ENCODE measurements at places on chromosomes 2 and 18.

DNA sequence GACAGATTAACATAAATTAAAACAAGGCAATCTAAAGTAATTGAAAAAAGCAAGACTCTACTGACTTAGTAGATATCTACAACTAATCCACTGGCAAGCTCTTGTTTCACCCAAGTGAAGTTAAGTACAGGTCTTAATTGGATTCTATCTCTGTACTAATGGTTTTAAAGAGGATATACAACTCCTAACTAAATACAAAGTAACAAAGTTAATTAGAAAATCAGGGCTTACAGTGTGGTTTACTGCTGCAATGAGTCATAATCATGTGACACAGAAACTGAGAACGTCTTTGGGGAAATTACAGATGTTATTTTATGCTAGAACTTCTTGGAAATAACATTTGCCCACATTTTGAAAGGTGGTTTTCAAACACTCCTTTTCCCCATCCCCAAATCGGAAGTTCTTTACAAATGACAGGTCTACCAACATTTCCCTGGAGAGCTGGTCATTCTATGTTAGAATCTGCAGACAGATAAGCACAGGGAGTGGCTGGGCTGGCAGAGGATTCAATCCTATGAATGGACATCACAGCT lies 245.3 kb downstream of the STK39 start:
- no peak for DNase-seq

DNA sequence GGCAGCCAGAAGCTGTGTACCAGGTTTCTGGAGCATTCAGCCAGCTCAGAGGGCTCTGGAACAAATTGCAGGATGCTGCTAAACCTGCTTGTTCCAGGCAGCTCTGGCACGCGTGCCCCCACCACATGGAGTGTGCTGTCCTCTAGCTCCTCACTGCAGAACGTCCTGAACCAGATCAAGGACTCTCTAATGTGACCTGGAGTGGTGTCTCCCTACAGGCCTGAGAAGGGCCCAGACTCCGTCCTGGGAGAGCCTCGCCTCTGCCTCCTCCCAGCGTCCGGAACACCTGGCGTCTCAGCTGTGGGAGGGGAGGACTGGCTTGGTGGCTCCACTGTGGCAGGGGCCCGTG lies 115.6 kb upstream of the GPC1 start:
- no peak for DNase-seq

DNA sequence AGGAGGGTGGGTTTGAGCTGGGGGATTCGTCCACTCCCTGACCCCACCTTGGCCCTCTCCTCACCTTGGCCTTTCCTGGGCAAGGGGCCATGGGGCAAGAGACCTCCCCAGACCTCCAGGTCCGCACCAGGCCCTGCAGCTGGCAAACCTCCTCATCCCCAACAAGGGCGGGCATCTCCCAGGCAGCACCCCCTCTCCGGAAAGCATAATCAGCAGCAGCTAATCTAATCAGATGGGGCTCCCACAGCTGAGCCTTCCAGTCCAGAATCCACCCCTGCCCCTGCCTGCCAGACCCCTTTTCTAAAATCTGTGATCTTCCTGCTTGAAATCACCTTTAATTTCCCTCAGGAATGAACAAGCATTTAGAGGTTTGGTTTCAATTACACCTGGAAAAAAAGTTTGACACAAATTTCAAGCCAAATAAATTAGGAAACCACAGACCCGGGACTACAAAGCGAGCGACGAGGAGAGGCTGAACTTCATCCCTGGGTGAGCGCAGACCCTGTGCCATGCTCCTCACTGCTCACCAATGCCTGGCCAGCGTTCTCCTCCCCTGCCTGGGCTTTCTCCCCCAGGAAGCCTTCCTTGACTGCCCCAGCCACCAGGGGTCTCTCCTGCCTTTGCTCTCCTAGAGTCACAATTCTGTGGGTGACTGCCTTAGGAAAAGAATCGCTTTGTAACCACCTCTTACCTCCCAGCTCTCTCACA lies 143.0 kb upstream of the MYCN start:
- no peak for DNase-seq

- peak; percentile 16 for DNase-seq
These were observed 384.6 kb downstream of the STK39 start for GRCh38 chr2:167862782-167863181.

- no peak for DNase-seq
These were observed 226.7 kb upstream of the KLHL29 start for GRCh38 chr2:23158306-23158705.

DNA sequence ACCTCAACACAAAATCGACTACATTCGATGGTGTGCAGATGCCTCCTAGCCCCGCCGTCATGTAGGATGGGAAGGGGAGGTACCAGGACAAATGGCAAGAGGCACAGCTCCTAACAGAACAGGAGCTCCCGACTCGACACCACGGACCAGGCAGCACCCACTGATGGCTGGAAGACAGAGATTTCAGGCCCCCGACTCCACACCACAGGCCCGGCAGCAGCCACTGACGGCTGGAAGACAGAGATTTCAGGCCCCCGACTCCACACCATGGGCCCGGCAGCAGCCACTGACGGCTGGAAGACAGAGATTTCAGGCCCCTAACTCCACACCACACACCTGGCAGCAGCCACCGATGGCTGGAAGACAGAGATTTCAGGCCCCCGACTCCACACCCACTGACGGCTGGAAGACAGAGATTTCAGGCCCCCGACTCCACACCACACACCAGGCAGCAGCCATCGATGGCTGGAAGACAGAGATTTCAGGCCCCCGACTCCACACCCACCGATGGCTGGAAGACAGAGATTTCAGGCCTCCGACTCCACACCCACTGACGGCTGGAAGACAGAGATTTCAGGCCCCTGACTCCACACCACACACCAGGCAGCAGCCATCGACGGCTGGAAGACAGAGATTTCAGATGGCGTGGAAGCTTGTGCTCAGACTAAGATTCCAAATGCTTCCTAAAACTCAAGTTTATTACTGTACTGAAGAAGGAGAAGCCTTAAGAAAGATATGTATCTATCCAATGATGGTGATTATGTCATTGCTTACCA lies 135.5 kb downstream of the EIPR1 start:
- DNase-seq = no peak

GRCh38 chr2:32277363-32277673 lies 386 bp upstream of the YIPF4 start:
- no peak for DNase-seq

DNA sequence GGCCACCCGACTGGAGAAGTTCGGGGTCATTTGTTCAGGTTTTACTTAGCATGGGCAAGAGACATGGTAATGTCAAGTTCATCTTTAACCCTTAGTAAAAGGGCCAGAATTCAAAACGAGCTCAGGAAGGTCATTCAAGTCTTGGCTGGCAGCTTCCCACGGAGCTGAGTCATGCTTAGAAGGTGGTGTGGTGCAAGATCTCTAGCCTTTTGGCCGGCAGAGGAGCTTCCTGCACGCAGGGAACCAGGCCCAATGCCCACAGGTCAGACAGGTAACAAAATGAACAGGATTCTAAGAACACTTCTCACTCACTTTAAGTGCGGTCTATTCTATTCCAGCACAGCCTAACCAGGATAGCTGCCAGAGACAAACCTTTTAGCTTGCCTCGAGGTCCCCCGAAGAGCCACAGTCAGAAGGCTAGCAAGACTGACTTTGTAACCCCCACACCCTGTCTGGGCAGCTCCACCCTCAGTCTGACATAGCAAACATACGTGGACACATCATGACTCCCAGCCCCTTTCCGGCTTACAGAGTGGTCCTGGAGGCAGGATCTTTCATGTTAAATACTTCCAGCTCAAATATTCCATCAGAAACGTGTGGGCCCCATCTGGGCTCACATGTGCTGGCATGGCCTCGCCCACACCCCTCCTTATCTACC lies 292.7 kb downstream of the BCL11A start:
- DNase-seq = no peak

GRCh38 chr2:62736899-62737559 lies 31.5 kb downstream of the EHBP1 start:
- no peak for DNase-seq

DNA sequence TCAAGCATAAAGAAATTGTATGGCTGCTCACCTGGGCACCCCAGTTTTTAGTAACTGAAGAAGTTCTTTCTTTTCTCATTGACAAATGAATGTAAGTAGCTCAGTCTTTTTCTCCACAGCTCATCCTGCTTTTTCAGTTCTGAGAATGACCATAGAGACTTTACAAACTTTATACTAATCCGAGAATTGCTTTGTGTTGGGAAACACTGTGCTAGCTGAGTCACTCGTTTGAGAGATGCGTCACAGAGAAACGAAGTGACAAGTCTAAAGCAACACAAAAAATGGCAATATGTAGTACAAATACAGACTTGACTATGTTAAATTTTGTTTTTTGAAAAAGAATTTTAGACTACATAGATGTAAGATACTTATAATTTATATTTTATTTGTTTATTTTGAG lies 9.0 kb downstream of the LRRTM4 start:
- DNase-seq = no peak

DNA sequence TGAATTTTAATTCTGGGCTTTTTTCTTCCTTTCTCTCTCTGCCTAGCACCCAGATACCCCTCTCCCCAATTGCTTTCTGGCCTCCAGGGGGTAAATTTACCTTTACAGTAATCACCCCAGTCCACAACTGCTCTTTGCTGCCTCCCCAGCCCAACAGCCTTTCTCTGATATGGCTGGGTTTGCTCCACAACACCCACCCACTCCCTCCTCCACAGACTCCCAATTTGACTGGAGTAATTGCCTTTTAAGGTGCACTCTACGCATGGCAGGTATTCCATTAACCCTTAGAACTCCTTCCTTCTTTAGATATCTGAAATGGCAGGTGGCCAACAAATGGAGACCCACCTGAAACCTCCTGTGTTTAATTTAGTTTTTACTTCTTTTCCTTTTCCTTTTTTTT lies 3.6 kb downstream of the CELF4 start:
- no peak for DNase-seq

DNA sequence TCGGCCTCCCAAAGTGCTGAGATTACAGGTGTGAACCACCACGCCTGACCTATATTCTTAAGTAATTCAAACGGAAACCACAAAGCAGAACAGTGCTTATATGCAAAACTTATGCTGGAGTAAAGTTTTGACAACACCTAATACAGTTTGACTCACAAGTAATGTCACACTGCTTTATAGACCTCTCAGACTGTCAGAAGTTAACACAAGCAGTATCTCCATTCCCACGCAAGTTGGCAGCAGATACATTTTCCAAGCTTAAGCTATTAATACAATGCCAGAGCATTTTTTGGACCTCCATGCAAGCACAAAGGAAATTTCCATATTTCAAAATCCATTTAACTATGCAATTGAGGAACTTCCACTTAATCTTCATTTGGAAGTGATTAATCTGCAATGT lies 21.0 kb upstream of the SANBR start:
- DNase-seq = no peak

GRCh38 chr2:23601301-23601965 lies 216.5 kb downstream of the KLHL29 start:
- DNase-seq = no peak

GRCh38 chr2:166727095-166727494 lies 161.2 kb upstream of the XIRP2 start:
- DNase-seq = no peak

All from renal pelvis (tissue), 12 donors.